Brain pericyte (primary cell): ENCODE measurements at places on chromosomes 12 and 14.

DNA sequence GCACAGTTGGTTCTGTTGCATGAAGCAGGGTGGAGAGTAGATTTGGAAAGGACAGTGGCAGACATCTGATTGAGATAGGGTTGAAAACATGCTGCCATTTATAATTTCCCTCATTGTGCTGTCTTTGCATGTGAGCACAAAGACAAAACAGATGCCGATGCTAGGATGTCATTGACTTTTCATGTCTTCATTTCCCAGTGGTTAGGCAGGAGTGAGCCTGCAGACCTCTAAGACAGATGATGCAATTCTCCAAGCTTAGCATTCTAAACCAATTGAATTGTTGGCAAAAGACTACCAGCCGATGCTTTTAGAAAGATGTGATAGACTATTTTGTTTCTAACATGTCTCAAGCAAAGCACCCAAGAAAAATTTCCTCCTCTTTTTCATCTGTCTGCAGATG, 37.1 kb upstream of the PELI2 start:
- DNase-seq = no peak

GRCh38 chr14:76133103-76133502, 18.6 kb upstream of the GPATCH2L start:
- no peak for DNase-seq

DNA sequence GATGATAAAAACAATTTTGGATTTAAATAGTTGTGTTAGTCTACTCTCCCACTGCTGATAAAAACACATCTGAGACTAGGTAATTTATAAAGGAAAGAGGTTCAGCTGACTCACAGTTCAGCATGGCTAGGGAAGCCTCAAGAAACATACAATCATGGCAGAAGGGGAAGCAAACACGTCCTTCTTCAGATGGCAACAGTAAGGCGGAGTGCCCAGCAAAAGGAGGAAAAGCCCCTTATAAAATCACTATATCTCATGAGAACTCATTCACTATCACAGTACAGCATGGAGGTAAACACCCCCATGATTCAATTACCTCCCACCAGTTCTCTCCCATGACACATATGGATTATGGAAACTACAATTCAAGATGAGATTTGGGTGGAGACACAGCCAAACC, 632.1 kb downstream of the SLC16A7 start:
- DNase-seq = no peak

GRCh38 chr12:99235381-99235780, 412.2 kb upstream of the GARIN6 start:
- DNase-seq = no peak

DNA sequence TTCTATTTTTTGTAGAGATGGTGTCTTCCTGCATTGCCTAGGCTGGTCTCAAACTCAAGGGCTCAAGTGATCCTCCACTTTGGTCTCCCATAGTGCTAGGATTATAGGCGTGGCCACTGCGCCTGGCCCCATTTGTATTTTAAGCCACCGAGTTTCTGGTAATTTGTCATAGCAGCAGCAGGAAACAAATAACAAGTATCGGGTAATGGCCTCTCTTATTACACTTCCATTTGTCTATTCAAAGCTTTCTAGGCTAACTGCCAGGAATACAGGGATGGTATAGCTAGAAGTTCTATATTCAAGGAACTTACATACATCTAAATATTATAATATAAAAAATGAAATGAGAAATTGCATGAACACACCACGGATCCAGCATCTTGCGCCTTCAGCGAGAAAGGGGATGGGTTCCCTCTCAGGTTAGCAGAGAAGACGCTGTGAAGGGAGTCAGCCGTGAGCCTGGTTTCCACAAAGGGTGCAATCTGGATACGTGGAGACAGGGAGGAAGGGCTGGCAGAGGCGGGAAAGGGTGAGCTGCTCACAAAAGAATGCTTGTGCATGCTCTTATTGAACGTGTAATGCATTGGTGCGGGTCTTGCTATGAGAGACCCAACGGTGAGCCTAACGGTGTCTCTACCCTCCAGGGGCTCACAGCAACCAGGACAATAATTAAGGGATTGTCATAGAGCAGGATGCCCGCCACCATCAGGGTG, 9.5 kb downstream of the BDKRB1 start:
- no peak for DNase-seq

GRCh38 chr12:111469401-111469800, 63.7 kb downstream of the SH2B3 start:
- no peak for DNase-seq

- no peak for DNase-seq
Measured at GRCh38 chr12:31387011-31387410, 61.1 kb upstream of the SINHCAF start.

GRCh38 chr14:50762931-50763300, 68.0 kb downstream of the NIN start:
- no peak for DNase-seq

GRCh38 chr12:94379479-94380113, 80.1 kb downstream of the CEP83 start:
- DNase-seq = no peak

- DNase-seq = no peak
Measured at GRCh38 chr12:46452061-46452615, 79.6 kb upstream of the SLC38A2 start.

GRCh38 chr14:50469982-50470381, 62.4 kb downstream of the MAP4K5 start:
- no peak for DNase-seq

- DNase-seq = no peak
Measured at GRCh38 chr12:49201595-49202295, 12.9 kb upstream of the TUBA1A start.

DNA sequence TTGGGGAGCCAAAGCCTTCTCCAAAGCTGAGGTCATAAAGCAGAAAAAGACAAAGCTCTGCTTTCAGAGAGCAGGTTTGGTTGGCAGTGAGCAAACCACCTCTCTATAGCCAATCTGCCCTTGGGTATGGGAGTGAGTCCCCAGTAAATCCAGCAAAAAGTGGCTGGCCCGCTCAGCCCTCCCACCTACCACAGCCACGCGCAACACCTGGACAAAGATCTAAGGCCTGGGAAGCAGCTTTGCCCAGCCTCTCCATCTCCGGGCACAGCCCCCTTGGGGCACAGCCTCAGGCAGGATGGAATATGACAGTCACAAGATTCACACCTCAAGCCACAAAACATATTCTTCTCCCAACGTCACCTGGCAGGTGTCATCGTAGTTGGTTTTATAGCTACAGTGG, 211.7 kb upstream of the EEA1 start:
- DNase-seq = no peak

- no peak for DNase-seq
Measured at GRCh38 chr12:29428633-29429032, 47.7 kb upstream of the ERGIC2 start.

DNA sequence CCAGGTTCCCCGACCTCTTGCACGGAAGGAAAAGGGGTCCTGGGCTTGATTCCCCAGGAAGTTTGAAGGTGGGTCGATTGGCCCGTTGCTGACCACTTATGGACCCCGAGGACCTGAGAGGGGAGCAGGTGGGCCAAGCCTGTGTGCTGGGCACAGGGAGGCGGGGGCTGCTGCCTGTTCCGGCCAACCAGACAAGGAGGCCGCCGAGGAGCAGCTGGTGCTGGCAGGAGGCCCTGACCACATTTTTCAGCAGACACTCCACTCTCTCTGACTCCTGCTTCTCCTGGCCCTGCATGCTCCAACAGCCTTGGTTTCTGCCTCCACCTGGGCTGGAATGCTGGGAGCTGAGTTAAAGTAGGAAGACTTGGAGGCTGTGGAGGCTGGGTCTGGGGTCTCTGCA, 42.8 kb downstream of the NOS1 start:
- no peak for DNase-seq

DNA sequence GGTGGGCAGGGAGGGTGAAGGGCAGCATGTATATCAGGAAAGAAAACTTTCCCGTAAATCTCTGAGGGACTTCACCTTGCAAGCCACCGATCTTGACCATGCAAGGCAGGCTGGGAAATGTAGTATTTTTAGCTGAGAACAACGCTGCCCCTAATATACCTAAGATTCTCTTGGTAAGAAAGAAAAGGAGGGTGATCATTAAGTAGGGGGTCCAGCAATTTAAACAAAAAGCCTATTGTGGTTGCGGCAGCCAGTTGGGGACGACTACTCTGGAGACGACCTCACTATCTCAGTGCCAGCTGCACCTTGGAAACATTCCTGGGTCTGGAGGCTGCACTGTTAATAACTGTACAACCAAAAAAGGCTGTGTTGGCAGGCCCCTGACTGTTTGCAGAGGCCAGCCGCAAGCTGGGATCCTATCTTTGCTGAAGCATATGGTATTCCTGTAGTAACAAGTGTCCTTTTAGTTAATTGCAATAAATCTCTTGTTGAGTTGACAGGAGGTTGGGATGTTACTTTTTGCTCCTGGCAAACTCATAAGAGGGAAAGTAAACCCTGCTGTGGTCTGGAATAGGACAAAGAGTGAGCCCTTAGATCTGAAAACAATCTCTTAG, 6.4 kb downstream of the APOLD1 start:
- DNase-seq = no peak

DNA sequence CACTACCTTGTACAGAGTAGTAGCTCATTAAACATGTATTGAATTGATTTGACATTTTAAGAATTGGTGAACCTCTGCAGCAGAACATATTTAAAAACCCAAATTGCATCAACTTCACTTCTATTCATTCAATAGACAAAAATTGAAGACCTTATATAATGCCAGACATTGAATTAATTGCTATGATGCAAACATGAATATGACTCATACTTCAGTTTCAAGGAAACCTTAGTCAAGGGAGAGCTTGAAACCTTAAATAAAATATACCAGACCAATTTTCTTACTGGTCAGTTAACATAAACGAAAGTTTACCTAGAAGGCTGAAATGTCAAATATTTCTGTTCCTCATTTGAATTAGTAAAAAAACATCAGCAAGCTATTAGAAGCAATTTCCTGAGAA, 5.0 kb upstream of the MGAT4C start:
- DNase-seq = no peak

GRCh38 chr12:70213707-70214106, 29.5 kb upstream of the CNOT2 start:
- no peak for DNase-seq

GRCh38 chr14:101056446-101056845, 152.9 kb upstream of the RTL1 start:
- DNase-seq = no peak

- no peak for DNase-seq
Measured at GRCh38 chr14:85444635-85445034, 85.3 kb upstream of the FLRT2 start.

- no peak for DNase-seq
Measured at GRCh38 chr12:106566771-106567170, 16.0 kb upstream of the RFX4 start.

GRCh38 chr14:73787486-73788316, 63.9 kb upstream of the PTGR2 start:
- DNase-seq = no peak

- no peak for DNase-seq
Measured at GRCh38 chr12:39047539-39048262, 142.3 kb upstream of the CPNE8 start.

DNA sequence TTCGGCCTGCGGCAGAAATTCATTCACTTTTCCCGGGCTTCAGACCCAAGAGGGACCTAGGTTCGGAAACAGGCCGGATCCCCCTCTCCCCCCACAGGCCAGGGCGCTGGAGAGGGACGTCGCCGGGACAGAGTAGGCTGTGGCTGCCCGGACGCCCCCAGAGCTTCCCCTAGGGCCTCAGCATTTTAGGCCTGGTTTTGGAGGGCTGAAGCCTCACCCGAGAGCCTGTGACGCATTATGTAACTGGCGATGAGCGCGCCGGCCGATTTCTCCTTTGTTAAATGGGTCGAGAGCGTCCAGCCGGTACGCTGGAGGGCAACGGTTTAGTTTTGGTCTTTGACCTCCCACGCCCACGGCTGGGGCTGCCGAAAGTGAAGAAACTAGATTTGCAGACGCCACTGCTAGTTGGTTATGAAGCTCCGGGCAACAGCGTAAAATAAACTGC, 657 bp downstream of the PEBP1 start:
- no peak for DNase-seq

- no peak for DNase-seq
Measured at GRCh38 chr14:71554323-71554722, 377.9 kb upstream of the RGS6 start.

- no peak for DNase-seq
Measured at GRCh38 chr12:6551063-6551461, 4.8 kb downstream of the IFFO1 start.

GRCh38 chr12:18135509-18135908, 45.5 kb upstream of the RERGL start:
- no peak for DNase-seq

DNA sequence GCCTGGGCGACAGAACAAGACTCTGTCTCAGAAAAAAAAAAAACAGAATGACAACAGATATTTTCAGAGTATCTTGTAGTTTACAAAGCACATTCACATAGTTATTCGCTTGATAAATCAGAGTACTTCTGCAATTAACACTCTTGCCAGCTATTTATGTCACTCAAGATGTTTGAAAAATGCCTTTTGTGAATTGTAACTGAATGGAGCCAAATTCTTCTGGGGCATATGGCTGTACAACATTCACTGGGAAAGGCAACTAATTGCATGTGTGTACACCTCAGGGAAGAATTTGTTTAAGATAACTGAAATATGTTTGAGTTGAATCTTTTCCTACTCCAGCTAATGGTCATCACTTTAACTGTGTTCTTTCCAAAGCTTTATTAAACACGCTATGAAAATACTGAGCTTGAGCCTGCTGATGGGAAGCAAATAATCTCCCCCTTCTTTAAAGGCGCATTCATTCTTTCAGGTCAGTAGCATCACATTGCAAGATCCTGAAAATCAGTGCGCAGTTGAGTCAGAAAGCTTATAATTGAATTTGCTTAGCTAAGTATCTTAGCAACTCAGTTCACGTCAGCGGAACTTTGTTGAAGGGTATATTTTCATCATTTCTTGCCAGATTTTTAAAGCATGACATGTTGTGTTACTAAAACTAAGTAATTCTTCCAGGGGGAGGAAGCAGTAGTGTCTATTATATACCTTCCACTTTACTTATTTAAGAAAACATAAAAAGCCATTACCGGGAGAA, 66.6 kb downstream of the SINHCAF start:
- no peak for DNase-seq
